Stimulated activated CD4-positive, alpha-beta T cell treated with anti-CD3 and anti-CD28 coated beads, Interleukin-2, amount 100 ng/mL, for 48 hours (primary cell): ENCODE measurements at places on chromosomes 3 and 15.
A peak's percentile ranks its signal among the peaks of the same experiment; 100 is the strongest.

DNA sequence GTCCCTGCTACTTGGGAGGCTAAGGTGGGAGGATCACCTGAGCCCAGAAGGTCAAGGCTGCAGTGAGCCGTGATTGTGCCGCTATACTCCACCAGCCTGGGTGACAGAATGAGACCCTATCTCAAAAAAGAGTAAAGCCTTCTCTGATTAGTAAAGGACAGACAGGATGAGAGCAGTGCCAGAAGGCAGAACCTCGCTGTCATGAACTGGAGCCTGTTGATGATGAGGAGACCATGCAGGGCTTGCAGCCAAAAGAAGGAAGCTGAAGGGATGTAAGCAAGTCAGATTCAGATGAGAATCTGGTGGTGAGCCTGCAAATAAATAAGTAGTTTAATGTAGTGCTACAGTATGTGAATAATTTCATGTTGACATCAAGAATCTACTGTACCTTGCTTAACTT is 52.8 kb downstream of the USP50 start:
- no peak for DNase-seq

DNA sequence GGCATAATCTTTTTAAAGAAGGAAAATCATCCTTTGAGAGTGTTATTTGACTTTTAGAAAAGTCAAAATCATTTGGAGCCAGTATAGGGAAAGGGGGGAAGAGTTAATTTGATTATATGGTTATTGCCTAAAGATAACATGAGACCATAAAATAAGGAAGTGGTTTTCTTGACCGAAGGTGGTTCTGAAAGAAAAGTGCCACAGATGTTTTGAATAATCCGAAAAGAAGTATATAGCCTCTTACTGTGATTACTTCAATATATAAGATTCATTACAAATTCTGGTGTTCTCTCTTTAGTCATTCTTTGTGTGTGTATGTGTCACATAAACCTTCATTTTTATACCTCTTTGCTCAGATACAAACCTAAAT is 1.1 kb downstream of the DNAJB11 start:
- no peak for DNase-seq

DNA sequence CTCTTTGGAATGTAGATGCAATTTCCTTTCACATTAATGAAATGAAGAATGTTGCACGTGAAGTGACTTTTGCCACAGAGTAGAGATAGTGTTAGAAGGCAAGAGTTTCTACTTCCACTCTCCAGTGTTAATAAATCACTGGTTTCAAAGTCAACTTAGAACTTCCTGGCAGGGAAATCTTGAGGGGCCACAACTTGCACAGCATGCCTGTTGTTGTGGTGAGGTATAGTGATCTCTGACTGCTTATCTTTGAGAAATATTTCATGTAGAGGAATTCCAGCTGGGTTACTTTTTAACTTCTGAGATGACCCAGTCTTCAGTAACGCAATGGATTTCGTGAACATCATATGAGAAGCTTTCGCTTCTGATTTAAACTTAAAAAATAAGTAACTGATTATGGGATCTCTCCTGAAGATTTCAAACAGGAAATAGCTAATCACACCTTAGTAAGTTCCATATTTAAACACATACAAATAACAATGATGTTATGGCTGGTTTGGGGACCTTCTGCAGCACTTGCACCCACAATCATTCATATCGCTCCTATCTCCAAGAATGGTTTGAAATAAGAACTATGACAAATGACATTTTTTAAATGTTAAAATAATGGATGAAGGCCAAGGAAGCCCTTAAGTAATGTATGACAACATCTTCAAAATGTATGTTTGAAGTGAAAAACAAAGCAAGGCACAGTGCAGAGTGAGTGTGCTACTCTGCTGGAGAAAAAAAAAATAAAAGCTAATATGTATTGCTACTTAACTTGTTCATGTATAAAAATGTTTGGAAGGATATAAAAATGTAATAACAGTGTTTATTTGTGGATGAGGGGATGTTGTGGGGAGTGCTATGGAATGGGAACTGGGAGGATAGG is 726.5 kb upstream of the NECTIN3 start:
- DNase-seq = no peak

GRCh38 chr3:109924196-109924595 is 586.9 kb upstream of the DPPA4 start:
- no peak for DNase-seq

DNA sequence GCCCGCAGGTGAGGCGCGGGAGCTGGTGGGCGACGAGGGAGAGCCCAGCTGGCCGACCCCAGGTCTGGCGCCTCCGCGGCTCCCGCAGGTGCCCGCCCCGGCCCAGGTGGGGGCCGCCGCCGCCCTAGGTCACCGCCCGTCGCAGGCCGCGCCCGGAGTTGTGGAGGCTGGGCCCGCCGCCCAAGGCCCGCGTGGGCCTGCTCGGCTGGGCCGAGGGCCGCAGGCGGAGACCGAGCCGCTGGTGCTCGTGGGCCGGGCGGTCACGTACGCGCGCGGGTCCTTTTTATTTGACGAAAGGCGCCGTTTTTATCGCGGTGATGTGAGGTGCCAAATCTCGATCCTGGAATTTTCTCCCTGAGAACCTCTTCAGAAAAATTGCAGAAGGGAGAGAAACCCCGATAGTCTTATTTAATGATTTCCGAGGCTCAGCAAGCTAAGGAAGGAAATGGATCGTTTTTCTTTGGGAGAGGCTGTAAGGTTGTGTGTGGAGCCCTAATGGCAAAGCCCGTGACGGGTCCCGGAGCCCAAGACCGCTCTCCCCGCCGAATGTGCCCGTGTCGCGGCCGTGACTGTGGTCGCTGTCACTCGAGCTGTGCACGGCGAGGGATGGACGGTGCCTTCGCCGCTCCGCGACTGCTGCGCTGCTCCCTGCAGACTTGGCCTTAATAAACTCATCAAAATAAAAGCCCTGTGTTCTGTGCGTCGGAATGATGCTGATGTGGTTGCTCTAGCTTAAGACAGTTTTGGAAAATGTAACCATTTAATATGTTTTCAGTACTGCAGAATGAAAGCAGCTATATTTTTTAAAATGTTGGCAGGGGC is 612 bp downstream of the APPL1 start:
- DNase-seq = peak; percentile 30
